RWPE2 (cell line): ENCODE measurements at places on chromosomes 4 and X.

DNA sequence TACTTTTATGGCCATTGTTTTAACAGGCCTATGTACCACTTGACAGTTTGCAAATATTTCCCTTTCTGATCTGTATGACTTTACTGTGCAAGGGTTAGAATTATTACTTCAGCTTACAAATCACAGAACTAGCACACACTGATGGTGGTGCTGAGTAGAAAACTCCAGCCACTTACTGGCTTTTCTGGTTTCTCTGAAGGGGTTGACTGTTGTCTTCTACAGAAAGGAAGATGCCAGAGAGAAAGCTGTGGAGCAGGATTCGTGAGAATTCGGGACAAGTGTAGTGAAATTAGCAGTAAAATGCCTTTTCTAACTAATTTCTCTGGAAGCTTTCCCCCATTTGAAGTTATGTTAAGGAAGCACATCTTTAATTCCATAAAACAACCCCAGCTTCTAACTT, 46.6 kb upstream of the GK2 start:
- DNase-seq: no peak

- no peak for DNase-seq
Observed at GRCh38 chr4:23956601-23957364, 66.9 kb upstream of the PPARGC1A start.

DNA sequence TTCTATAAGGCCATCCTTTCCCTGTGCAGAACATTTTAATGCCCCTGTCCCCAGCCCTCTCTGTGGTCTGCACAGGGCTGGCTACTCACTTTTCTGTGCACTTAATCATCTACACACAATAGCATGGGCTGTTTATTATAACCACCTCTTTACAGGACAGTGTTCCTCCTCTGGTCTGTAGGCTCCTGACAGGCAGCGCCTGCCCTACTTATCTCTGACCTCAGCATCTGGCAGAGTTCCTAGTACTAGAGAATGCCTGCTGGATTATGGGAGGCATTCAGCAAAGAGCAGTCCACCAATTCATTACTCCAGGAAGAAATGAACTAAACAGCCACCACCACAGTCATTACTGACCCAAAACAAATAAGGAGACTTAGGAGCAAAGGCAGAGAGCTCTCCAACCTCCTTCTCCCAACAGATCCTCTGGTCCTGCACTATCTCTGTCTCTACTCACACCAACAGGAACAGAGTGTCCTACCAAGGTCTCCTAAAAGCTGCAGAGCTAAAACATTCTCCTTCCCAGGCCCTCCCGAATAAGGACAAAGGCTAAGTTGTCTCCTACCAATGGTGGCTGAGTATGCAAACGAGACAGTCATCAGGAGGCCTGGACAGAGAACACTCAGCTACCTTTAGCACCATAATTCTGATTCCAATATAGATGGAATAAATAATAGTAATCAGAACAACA, 279.2 kb downstream of the QDPR start:
- no peak for DNase-seq

- no peak for DNase-seq
Observed at GRCh38 chrX:154030715-154031305, 11.1 kb upstream of the IRAK1 start.

GRCh38 chr4:1870578-1871443, at the start of gene NSD2:
Gene NSD2, plus strand, starts transcription at chr4:1871393. Its CDS starts 29,262 bp downstream, at chr4:1900655.
- DNase-seq: peak; percentile 84

GRCh38 chr4:128601991-128602695, 207.4 kb upstream of the JADE1 start:
- DNase-seq: no peak

- no peak for DNase-seq
Observed at GRCh38 chrX:44483965-44484606, 58.6 kb downstream of the FUNDC1 start.

DNA sequence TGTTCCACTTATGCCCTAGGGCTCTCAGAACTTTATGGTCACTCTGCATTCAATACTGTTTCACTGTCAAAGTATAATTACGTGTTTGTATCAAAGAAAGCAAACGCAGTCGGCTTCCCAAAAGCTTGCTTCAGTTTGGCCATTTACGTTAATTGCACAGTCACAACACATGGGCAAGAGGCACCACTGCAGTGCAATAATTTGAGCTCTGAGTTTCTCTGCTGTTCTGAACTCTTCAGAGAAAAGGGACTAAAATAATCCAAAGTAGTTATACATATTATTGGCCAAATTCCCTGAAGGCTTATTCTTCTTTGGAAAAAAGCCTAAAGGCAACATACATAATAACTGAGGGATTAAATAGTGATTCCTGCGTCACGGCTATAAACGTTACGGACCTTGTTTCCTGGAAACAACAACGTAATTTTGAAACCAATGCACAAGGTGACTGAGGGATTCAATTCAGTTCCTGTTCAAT, 51.3 kb downstream of the RNF150 start:
- no peak for DNase-seq

DNA sequence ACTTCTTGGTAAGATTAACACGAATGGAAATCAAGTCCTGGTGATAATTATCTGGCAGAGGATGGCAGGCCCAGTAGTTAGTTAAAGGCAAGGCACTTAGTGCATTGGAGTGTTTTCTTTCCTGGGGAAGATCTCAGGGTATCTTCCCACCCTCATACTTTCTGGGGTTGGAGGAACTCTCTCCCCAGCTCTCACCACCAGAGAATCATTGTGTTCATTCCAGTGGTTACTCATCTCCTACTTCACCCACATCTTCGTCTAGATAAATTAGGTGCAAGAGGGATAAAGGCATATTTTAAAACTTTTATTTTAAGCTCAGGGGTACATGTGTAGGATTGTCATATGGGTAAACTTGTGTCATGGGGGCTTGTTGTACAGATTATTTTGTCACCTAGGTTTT, 67.5 kb upstream of the SH3RF1 start:
- DNase-seq: no peak

DNA sequence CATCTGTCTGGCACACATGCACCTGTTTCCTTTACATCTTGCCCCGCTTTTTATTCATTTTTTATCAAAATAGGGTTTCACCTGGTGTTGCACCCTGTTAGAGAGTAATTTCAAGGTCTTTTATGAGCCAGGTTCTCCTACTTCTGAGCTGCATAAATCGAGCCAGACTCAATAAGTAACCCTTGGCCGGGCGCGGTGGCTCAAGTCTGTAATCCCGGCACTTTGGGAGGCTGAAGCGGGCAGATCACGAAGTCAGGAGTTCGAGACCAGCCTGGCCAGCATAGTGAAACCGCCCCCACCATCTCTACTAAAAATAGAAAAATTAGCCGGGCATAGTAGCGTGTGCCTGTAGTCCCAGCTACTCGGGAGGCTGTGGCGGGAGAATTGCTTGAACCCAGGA, 1.0 kb upstream of the PPP2R3B start:
- DNase-seq: no peak

DNA sequence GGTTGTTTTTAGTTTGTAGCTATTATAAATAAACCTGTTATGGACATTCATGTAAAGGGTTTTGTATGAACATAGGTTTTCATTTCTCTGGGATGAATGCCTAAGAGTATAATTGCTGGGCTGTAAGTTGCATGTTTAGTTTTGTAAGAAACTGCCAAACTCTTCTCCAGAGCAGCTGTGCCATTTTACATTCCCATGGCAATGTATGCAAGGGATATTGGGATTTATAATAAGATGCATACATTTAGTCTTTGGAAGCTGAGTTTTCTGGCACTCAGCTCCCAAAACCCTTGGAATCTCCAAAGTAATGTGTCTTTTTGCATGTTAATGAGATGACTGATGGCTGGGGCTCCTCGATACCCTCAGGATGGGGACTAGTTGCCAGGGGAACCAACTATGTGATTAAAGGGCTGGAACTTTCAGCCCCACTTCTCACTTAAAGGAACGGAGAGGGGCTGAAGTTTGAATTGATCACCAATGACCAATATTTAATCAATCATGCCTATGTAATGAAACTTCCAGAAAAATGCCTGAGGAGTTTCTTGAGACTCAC, 44.0 kb downstream of the SERTM2 start:
- no peak for DNase-seq

DNA sequence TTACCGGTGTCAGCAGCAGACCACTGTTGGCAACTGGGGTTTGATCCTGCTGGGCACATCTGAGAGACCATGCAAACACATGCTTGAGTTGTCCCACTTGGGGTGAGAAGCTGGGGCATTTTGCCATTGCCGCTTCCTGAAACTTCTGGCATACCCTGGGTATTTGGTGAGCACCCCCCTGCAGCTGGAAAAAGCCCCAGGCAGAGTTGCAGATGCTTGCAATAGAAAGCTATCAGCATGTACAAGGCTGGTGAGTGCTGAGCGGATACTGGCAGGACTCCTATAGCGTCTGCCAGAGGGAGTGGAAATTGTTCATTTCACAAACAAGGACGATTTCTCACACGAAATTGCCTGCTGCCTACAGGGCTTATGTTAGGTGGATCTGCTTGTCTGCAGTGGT, 32.3 kb downstream of the SUPT20HL1 start:
- no peak for DNase-seq
